ENCODE measurements at places on chromosomes 2 and 18.

DNA sequence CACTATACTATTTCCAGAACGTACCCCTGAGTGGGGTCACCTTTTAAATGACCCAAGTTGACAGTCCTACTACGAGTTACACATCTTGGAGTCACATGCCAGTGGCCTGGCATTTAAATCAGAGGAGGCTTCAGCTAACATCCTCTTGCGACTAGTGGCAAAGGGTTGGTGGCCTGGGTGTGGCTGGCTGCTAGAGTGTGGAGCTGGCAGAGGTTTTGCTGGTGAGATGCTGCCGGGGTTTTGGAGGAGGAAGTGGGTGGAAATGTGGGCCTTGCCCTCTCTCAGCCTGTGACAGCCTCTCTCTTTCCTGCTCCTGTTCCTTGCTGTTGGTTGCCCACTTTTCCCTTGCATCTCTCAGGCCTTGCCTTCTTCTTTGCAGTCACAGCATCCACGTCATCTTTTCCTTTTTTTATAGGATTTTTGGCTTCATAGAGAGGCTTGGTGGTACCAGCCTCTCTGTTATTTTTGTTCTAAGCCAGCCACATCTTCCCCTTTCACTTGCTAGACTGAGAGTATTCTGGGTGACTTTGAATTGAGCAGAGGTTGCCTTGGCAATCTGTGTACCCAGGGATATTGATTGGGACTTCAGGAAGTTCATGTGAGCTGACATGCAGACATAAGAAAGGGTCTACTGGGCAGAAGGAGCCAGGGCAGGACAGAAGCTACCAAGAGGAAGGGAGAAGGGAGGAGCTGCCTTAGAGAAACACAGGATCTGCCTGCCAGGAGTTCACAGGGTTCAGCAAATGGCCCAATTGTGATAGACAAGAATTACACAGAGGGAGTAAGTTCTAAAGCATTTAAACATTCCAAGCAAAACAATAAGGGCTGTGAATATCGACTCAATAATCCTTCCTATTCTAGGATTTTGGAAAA, 55.4 kb downstream of the CDC42EP3 start:
- DNase-seq: no peak

GRCh38 chr2:132651115-132652045, 18.6 kb downstream of the LYPD1 start:
- no peak for DNase-seq

GRCh38 chr2:70687461-70687795, 80.6 kb downstream of the ADD2 start:
- no peak for DNase-seq

DNA sequence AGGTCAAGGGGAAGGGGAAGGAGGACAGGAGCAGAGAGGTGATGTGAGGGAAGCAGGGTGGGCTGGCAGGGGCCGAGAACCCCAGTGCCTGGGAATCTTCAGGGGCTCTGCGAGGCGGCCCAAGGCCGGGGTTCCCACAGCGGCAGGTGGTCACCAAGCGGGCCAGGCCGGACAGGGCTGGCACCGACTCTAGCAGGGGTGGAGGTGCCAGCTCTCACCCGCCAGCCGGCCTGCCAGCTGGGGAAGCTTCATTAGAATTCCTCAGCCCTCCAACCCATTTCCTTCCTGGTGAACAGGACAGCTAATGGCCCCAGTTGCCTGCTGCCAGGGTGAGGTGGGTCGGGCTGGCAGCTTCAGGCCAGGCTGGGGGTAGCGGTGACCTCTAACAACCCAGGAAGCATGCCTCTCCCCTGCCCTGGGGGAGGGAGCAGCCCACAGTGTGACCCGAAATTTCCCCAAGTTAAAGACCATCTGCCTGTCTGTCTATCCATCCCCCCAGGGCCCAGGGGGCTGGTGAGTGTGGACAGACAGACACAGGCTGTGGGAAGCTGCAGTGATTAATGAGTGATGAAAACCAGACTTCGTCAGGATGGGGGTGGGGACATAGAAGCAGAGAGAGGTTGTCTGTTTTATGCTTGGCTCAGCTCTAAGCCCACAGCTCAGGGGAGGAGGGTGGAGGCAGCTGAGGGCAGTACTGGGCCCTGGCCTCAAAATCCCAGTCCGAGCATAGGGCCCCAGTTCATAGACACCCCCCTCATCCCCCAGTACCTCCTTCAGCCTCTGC, 144.1 kb downstream of the ZFP36L2 start:
- no peak for DNase-seq

- DNase-seq: peak; percentile 97
Measured at GRCh38 chr2:73295751-73296400, 2.5 kb upstream of the EGR4 start.

- DNase-seq: no peak
Measured at GRCh38 chr18:48304906-48305693, 104.1 kb downstream of the ZBTB7C start.

DNA sequence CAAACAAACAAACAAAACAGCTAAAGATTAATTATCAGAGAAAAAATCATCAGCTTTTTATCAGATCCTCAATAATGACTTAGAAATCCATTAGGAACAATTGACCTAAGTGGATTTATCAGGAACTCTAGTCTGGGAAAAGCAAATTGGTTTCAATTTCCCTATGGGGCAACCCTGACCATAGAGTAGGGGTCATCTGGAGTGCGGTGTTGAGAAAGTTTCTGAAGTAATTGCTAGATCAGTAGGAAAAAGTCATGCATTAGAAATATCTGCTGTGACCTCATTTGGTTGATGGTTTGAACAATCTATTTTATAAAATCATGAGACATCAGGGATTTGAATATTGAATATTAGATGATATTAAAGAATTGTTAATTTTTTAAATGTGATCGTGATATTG, 507.9 kb downstream of the TXNL1 start:
- DNase-seq: no peak

- DNase-seq: no peak
Measured at GRCh38 chr2:95042472-95043271, 17.2 kb downstream of the MAL start.

- DNase-seq: peak; percentile 15
Measured at GRCh38 chr2:119230219-119231185, 6.9 kb downstream of the STEAP3 start.

GRCh38 chr2:27584597-27584996, 1.8 kb downstream of the ZNF512 start:
- no peak for DNase-seq

GRCh38 chr2:169119123-169119760, 49.9 kb downstream of the DHRS9 start:
- DNase-seq: no peak

DNA sequence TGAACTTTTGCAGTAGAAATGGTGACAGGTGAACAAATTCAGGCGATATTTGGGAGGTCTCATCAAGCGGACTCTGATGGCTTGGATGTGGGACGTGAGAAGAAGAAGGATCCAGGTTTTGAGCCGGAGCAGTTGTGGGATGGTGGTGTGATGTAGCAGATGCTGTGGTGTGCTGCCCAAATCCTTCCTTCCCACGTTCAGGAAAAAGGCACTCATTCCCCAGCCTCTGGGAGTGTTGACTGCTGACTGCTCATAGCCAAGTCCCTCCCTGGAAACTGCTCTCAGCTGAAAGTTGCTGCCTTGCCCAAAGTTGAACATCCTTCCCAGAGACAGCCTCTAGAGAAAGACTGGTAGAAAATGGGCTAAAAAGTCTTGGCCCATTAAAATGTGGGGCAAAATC, 890.3 kb upstream of the ACVR2A start:
- DNase-seq: no peak

- DNase-seq: no peak
Measured at GRCh38 chr2:121887513-121888188, 132.2 kb downstream of the TSN start.

GRCh38 chr2:188909036-188909435, 65.1 kb upstream of the COL3A1 start:
- no peak for DNase-seq

DNA sequence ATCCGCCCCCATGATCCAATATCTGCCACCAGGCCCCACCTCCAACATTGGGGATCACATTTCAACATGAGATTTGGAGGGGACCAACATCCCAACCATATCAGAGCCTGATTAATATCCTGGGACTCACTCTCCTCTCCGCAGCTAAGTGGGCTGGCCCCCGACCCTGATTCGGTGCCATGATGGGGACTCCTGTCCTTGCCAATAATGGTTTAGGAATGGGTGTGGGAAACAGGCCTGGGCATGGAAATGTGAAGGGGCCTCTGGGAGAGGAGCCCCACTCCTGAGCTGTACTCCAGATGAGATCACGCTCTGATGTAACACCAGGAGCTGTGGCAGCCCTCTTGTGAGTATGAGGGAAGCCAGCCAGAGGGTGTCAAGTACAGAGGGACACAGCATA, 77.3 kb upstream of the SMAD7 start:
- no peak for DNase-seq

- no peak for DNase-seq
Measured at GRCh38 chr2:130736487-130736886, 7.6 kb downstream of the GPR148 start.

DNA sequence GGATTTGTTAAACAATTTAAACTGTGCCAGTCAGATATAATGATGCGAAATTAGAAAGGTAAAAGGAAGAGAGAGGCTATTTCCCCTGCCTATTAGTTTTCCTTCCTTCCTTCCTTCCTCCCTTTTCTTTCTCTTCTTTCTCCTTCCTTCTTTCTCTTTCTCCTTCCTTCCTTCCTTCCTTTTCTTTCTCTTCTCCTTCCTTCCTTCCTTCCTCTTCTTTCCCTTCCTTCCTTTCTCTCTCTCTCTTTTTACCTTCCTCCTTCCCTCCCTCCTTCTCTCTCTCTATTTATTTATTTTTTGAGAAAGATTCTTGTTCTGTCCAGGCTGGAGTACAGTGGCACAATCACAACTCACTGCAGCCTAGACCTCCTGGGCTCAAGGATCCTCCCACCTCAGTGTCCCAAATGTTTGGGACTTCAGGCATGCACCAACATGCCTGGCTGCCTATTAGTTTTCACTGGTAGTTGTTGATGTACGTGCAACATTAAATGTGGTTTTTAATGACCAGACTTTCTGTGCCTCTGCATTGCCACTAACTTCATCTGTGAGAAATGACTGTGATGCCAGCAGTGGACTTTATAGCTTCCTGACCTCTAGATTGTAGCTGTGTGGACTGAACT, 48.7 kb upstream of the NFE2L2 start:
- DNase-seq: no peak

DNA sequence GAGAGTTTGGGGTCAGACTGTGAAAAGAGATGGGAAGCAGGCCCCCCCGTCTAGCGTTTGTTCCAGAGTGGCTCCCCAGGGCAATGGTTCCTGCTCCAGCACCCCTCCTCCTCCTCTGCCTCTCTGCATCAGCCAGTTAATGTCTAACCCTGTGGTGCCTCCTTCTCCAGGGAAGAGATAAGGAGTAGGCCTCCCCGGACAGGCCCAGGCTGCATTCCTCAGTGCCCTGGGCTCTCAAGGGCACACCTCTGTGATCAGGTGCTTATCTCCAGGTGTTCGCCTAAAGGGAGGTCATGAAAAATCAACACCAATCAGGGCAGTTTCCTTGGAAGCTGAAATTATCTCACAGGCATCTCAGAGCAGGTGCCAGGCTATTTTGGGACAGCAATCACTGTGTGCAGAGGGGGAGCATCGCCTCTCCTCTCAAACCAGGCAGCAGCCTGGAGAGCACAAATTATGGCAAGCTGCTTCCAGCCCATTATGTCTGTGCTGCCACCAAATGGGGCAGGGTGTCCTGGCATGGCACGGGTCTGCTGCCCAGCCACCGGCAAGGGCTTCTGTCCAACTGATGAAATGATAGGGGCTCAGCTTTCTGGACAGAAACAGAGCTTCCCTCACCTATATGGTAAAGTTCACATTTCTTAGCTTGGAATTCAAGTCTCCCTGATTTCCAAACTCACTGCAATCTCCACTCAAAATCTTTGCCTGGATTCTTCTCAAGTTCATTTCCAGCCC, 255.8 kb upstream of the SLC14A2 start:
- peak; percentile 35 for DNase-seq

DNA sequence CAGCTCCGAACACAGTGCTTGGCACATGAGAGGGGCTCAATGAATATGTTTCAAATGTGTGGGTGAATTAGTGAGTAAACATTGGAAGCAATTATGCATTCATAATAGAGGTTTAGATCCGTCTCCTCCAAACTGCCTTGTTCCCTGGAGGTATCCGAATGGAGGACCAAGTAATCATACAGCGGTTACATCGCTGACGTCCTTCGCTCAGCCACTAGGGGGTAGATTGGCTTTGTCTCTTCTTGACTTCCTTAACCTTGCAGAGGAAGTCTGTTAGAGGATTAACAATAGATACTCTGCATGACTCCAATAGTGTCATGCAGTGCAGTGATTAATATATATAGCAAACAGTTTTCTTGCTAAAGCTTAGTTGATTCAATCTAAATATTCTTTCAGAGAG, 517.0 kb downstream of the PTPRM start:
- no peak for DNase-seq

GRCh38 chr2:109046925-109047508, 58.0 kb upstream of the EDAR start:
- no peak for DNase-seq

- DNase-seq: no peak
Measured at GRCh38 chr2:223235986-223236385, 184.0 kb downstream of the KCNE4 start.

DNA sequence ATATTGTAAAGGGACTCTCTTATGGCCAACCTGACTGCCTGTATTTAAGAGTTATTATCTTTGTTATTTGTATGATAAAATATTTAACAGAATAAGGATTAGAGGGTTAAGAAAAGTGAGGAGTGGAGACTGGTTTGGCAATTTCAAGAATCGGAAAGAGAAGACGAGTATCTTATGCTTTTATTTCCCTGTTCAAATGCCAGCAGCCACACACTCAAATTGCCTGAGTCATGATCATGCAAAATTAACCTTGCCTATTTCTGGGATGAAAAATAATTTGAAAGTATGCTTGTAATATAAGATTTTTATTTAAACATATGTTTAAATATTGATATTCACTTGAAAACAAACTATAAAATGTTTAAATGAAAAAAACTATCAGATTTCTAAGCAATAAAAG, 188.6 kb downstream of the CD226 start:
- no peak for DNase-seq

DNA sequence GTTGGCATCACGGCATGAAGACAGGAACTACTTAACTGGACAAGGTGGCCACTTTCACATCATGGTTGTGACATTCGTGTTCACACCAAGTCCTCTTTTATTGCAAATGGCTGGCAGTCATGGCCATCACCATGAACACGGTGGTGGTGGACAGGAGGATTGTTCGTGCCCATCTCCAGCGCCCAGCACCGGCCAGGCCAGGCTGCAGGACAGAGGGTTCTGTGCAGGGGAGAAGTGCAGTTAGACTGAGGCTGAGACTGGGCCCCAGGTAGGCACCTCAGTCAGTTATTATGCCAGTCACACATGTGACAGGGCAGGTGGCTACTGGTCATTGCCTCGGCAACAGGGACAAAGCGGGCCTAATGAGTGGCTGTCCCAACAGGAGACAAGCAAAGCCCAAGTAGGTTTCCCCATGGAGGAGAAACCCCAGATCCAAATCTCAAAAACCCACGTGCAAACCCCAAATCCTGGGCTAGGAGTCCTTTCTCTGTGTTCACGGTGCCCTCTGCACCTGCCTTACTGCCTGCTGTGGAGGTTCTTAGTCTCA, 468.1 kb upstream of the MYT1L start:
- no peak for DNase-seq

DNA sequence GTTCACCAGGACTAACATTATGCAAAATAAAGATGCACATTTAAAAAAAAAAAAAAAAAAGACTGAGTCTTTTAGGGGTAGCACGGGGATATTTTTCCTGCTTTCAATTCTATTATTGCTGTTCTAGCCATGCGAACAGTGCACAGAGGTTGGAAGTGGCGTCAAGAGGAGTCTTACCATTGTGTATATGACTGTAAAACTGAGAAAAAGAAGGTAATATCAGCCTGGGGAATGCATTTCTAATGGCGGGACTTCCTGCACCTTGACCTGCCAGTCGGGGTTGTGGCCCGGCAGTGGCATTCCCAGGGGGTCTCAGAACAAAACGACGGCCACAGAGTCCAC, 48.5 kb upstream of the ATP6V1B1 start:
- DNase-seq: no peak

All from cerebellar cortex (tissue), 1 donor.